ENCODE measurements at places on chromosomes 2 and 18. TPM values are rescaled to one million over a fixed set of nuclear protein-coding genes. Genes with fewer than 3 reads are reported as not detected.

- H3K36me3 ChIP-seq: no peaks in the 10 kb centered on the region
- no peaks in the 10 kb centered on the region for H3K27me3 ChIP-seq
- no peak overlapping the region for H3K4me3 ChIP-seq
Observed at GRCh38 chr2:55045780-55046179, 4.5 kb downstream of the RTN4 start.

GRCh38 chr2:238659231-238659630 lies 188.7 kb upstream of the TWIST2 start:
- H3K4me3 ChIP-seq: no peak overlapping the region
- no peaks in the 10 kb centered on the region for H3K4me1 ChIP-seq
- no peak overlapping the region for H3K27ac ChIP-seq
- peaks cover 5% of the 10 kb centered on the region for H3K27me3 ChIP-seq
- no peaks in the 10 kb centered on the region for H3K36me3 ChIP-seq
- no peak for DNase-seq

- H3K4me3 ChIP-seq: peak overlapping the region; percentile 19
- H3K36me3 ChIP-seq: no peaks in the 10 kb centered on the region
- no peaks in the 10 kb centered on the region for H3K27me3 ChIP-seq
- H3K4me1 ChIP-seq: peaks cover 55% of the 10 kb centered on the region
Observed at GRCh38 chr2:213119061-213119809, 32.2 kb downstream of the IKZF2 start.

GRCh38 chr18:48921305-48922225 lies 29.2 kb downstream of the SMAD7 start:
- H3K4me3 ChIP-seq: no peak overlapping the region
- peaks cover 43% of the 10 kb centered on the region for H3K4me1 ChIP-seq
- H3K36me3 ChIP-seq: peaks cover 16% of the 10 kb centered on the region
- H3K27ac ChIP-seq: no peak overlapping the region
- no peaks in the 10 kb centered on the region for H3K27me3 ChIP-seq

- peak; percentile 55 for DNase-seq
- H3K36me3 ChIP-seq: peaks cover 28% of the 10 kb centered on the region
- no peaks in the 10 kb centered on the region for H3K27me3 ChIP-seq
- H3K4me1 ChIP-seq: peaks cover 30% of the 10 kb centered on the region
Observed at GRCh38 chr2:218733171-218734021, 22.8 kb downstream of the TTLL4 start.

GRCh38 chr2:174605687-174606086 lies 8.1 kb upstream of the WIPF1 start:
- H3K27ac ChIP-seq: peak overlapping the region; percentile 94
- peak overlapping the region; percentile 21 for H3K4me3 ChIP-seq
- peaks cover 28% of the 10 kb centered on the region for H3K36me3 ChIP-seq
- H3K4me1 ChIP-seq: peaks cover 91% of the 10 kb centered on the region

- H3K36me3 ChIP-seq: no peaks in the 10 kb centered on the region
- H3K4me1 ChIP-seq: no peaks in the 10 kb centered on the region
- no peak for DNase-seq
- no peaks in the 10 kb centered on the region for H3K27me3 ChIP-seq
- no peak overlapping the region for H3K27ac ChIP-seq
- no peak overlapping the region for H3K4me3 ChIP-seq
Observed at GRCh38 chr18:63799189-63799588, 24.0 kb downstream of the SERPINB7 start.

- no peak overlapping the region for H3K4me3 ChIP-seq
- H3K27me3 ChIP-seq: no peaks in the 10 kb centered on the region
- no peaks in the 10 kb centered on the region for H3K4me1 ChIP-seq
- no peaks in the 10 kb centered on the region for H3K36me3 ChIP-seq
- peak; percentile 73 for DNase-seq
- H3K27ac ChIP-seq: no peak overlapping the region
Observed at GRCh38 chr18:31741097-31741735, 19.5 kb downstream of the SLC25A52 start.

The FOXI3 gene
- total RNA-seq: not detected

The OTX1 gene
- total RNA-seq: not detected

The ANTXR1 gene
- total RNA-seq: not detected

The G6PC2 gene
- total RNA-seq: not detected
